ENCODE measurements at places on chromosomes 5 and 9.

GRCh38 chr5:98770911-98771322 is 2.5 kb upstream of the RGMB start:
- no peak for DNase-seq

DNA sequence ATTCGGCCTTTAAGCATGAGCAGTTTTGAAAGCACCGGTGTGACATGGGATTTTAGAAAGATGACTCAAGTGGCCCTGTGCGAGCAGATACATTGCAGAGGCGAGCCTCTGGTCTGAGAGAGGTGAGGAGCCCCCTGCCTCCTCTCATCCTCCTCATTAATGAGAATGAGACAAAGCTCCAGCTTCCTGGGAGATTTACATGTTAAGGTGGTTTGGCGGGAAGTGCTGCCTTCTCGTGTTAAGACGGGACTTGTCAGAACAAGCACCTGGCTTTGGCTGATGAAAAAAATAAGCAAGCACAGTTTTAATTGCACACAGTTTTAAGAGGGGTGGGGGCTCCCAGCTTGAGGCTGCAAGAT is 68.1 kb downstream of the ACTL7B start:
- no peak for DNase-seq

DNA sequence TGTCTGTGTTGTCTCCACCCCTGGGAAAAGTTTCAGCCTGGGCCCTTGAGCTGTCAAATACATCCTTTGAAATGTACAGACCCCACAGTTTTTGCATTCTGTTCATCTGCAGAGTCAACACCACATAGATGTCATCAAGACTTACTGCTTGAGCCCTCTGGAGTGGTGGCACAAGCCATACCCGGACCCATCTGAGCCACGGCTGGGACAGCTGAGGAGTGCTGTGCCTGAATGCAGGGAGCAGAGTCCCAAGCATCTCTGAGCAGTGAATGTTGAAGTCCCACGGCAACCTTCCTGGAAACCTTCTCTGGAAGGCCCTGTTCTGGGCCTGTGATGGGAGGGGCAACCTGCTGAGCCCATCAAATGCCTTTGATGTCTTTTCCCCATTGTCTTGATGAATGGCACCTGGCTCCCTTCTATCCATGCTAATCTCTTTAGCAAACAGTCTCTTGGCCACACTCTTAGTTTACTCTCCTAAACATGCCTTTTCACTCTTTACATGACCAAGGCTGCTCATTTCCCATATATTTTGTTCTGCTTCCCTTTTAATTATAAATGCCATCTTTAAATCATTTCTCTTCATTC is 92.5 kb downstream of the ATPSCKMT start:
- no peak for DNase-seq

GRCh38 chr5:56963246-56963645 is 11.3 kb upstream of the MIER3 start:
- DNase-seq, result no peak

- no peak for DNase-seq
Measured at GRCh38 chr9:87518702-87519335, 21.2 kb downstream of the DAPK1 start.

DNA sequence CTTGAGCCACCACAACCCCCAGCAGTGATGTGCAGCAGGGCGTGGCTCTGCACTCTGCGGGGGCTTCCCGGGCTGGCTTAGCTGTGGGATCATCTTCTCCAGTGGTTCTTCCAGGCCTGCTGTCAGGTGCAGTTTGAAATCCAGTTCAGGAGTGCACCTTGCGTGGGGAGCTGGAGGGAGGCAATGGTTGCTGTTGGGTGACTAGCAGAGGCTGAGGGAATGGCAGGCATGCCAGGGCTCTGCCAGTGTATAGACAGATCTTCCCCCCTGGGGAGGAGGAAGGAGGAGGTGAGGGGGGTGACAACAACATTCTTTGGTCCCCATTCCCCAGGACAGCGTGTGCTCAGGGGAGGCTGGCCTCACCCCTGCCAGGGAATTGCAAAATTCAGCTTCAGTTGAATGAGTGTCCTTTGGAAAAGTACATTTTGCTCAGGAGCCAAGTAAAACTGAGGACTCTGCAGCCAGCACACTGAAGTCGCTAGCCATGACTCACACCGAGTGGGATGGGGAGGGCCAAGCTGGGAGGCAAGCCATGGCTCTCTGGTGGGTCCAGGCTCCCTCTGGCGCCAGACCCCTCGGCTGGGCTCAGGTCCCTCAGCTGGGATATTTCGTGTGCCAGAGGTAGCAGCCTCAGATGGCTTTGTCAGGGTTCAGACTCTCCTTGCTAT is 35.0 kb downstream of the ERGIC1 start:
- DNase-seq, result no peak

DNA sequence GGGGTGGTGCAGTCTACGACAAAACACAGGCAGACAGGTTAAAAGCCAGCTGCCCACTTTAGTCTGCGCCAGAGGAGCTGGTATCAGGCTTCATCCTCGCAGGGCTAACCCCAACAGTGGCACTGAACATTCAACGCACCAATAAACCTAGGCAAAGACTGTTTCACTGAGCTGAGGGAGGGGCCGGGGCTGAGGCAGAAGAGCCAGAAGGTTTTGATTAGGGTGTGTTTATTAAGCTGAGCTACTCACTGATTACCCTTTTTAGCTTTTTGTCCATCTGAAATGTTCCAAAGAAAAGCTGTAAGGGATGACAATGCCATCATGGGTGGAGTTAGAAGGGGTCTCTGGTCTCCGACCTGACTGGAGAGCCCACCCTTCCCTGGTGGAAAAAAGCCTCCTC is 1.4 kb downstream of the ZMYND19 start:
- no peak for DNase-seq

- DNase-seq, result no peak
Measured at GRCh38 chr5:173383711-173384110, 55.5 kb upstream of the STC2 start.

DNA sequence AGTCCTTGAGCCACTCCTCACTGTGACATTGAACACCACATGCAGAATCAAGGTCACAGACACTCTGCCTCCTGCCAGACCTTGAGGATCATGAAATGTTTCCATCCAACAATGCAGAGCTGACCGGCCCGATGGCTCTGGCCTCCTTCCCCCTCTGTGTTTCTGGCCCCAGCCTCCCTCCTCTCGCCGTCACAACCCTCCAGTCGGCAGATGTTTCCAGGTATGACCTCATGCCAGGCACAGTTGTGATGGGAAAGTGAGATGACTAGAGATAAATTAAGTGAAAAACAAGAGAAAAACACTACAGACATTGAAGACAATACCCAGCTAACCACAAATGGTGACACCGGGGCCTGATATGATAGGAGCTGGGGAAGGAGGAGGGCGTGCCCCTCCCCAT is 9.8 kb downstream of the NTNG2 start:
- DNase-seq, result no peak

- no peak for DNase-seq
Measured at GRCh38 chr9:135294836-135295235, 184.7 kb upstream of the PPP1R26 start.

GRCh38 chr9:2878701-2879100 is 34.8 kb upstream of the PUM3 start:
- DNase-seq, result no peak

DNA sequence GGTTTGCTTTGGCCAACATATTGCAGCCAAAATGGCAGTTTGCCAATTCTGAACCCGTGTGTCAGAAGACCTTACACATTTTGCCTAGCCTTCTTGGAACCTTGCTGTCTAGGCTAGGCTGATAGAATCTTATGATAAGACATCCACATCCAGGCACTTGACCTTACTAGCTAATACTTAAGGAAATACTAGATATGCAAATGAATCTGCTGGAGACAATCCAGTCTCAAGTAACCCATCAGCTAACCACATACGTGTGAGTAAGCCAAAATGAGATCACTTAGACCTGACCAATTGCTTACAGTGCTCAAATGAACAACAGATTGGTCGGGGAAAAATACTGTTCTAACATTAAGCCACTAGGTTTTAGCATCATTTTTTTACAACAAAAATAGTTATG is 1504.6 kb upstream of the CDH9 start:
- DNase-seq, result no peak

Measured in activated CD4-positive, alpha-beta T cell treated with anti-CD3 and anti-CD28 coated beads, Interleukin-2, amount 50 U/mL, for 24 hours (primary cell).